Activated naive CD8-positive, alpha-beta T cell treated with anti-CD3 and anti-CD28 coated beads, Interleukin-2, amount 50 U/mL, for 16 hours (primary cell): ENCODE measurements at places on chromosomes 6 and 20.

DNA sequence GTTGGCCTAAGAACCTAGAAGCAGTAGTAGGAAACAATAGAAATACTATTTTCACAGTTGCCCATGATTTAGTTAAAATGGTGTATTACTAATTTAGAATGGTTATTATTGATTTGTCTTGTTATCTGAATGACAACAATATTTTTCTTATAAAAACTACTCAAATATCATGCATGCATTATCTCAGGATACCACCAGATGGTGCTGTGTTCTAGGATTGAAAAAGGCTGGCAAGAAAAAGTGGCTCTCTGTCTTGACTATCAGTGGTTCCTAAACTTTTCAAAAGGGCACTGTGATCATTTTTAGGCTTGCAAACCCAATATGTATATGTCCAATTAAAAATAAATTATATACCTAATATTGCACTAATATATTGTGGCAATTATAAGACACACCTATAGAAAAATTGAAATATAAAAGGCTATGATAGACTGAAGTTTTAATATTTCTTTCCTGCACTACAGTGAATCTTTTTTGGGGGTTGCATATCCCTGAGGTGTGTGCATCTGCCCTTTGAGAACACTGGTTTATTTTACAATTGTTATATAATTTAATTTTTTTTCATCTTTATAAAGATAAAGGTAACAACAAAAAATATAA, 131.7 kb upstream of the MLIP start:
- no peak for DNase-seq

DNA sequence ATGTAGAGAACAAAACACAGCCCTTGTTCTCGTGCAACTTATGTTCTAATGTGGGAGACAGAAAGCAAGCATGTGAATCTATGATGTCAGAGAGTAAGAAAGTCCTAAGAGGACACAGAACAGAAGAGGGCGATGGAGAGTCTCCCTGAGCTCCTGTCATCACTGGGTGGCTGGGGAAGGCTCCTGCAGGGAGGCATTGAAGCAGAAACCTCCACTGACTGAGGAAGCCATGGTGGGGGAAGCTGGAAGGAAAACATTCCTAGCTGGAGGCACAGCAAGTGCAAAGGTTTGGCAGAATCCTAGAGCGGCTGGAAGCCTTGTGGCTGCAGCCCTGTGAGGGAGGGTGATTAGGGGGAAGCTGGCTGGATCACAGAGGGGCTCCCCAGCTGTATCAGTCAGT, 248.0 kb downstream of the CDH26 start:
- no peak for DNase-seq

DNA sequence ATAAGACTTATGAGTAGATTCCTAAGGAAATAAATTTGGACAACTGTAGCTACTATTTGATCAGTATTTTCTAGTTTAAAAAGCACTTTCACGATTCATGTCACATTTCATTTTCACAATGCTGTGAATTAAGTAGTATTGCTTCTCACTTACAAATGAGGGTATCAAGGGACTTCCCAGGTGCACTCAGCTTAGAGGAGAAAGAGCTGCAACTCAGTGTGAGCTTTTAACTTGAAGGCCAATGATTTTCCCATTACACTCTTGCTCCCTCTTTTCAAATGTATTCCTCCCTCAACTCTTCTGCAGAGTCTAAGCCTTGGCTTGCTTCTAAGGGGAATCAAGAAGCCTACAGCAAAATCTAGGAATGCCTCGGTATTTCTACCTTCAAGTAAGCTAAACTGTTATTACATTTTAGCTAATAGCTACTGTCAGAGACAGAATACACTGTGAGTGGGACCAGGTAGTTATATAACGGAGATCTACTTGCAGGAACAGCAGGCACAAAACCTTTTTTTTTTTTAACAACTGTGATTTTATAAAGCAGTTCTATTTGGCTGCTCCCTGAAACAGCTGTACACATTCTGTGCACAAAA, 339.0 kb downstream of the SYNE1 start:
- DNase-seq, result no peak

DNA sequence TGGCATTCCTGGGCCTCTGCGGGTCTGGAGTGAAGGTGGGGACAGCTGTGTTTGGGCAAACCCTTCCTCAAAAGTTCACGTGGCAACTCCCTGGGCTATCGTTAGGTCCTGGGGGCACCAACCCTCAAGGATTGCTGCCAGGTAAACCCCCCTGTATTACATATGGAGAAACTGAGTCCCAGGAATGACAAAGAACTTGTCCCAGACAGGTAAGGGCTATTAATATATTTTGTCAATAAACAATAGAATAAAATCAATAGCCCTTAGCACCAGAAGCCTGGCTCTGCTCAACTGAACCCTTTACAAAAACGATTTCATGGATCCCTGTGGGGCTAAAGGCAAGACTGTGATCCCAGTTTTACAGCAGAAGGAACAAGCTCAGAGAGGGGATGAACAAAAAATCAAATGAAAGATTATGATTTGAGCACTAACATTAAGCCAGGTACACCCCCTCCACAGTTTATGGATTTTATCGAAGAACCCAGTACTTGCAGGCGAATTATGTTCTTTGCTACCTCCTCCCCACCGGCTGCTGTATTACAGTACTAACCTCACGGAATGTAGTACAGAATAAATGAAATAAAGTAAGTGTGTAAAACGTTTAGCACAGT, 2.7 kb downstream of the ID1 start:
- DNase-seq, result no peak

GRCh38 chr6:104711371-104711770, 148.3 kb downstream of the HACE1 start:
- DNase-seq, result no peak

- no peak for DNase-seq
Measured at GRCh38 chr20:43543138-43543537, 15.7 kb upstream of the SGK2 start.

DNA sequence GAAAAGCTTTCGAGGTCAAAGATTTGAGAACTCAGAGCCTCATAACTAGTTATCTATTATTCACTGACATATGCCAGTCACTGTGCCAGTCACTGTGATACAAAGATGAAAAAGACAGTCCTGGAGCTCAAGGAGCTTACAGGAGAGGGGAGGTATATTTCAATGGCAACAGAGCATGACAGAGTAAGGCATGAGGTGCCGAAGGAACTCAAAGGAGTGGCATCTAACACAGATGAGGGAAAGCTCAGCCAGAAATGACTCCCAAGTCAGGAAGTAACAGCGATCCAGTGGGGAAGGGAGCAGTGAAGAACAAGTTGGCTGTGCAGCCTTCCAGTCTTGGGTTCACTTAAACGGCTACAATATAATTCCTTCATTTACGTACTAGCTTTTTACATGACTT, 46.6 kb downstream of the DTNBP1 start:
- DNase-seq, result no peak

- DNase-seq, result no peak
Measured at GRCh38 chr20:51510169-51510568, 32.4 kb downstream of the NFATC2 start.

DNA sequence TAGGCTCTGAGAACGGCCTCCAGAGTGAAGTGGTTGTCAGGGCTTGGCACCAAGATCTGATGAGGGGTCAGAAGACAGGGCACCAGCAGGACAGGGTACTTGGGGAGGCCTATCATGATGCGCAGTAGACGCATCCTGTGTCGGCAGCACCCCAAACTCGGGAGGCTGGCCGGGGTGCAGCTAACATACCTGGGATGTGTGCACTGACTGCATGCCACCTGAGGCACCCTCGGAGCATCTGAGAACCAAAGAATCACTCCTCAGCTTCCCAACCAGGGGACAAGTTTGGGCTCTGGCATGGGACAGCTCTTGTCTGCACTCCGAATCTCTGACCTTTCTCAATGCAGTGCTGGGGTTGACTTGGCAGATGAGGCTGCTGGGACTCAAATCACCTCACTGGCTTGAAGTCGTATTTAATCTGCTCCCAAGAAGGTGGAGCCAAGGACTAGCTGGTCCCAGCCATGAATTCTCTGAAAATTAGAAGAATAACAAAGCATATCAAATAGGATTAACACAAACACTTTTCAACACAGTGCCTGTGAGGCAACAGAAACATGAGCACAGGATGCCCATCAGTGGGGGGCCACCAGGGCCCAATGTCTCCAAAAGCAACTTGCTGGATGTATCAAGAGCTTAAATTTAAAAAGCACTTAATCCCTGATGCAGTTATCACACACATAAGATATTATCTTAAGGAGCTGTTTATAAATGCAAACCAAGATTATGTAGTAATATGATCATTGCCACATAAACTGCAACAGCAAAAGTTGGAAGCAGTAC, 348.8 kb downstream of the PREX1 start:
- DNase-seq, result no peak

DNA sequence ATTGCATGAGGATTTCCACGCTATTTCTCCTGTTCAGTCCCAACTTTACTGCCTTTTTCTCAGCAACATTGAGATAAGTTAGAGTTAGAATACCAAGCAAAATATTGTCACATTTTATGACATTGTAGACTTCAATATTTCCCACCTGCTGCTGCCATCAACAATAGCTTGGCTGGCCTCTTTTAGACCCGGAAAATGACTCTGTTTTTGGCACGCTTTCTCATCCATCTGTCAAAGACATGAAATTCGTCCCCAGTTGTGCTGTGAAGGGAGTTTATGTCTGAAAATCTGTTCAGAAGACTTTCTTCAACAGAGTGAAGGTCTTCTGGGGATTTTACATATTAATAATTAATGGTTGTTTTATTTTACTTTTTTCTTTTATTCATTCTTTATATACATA, 857.3 kb downstream of the FRK start:
- DNase-seq, result no peak

- no peak for DNase-seq
Measured at GRCh38 chr6:55443238-55444134, 116.2 kb downstream of the GFRAL start.

GRCh38 chr6:3429211-3429610, 27.6 kb downstream of the SLC22A23 start:
- no peak for DNase-seq

DNA sequence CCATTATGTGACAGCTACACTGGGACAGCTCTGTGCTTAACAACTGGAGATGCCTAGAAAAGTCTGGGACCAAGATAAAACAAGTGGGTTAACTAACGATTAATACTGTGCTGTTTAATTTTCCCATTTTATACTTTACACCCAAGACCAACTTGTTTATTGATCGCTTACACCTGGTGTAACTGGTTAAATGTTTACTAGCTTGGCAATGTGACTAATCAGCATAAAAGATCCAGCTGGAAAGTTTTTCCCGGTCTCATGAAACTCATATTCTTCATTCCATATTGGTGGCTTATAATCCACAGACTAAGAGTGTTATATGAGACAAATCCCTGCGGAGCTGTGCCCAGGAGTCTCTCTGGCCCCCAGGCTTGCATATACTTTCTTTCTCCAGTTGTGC, 101.7 kb upstream of the GJE1 start:
- no peak for DNase-seq

- DNase-seq, result no peak
Measured at GRCh38 chr20:1915725-1916124, 20.5 kb downstream of the SIRPA start.

DNA sequence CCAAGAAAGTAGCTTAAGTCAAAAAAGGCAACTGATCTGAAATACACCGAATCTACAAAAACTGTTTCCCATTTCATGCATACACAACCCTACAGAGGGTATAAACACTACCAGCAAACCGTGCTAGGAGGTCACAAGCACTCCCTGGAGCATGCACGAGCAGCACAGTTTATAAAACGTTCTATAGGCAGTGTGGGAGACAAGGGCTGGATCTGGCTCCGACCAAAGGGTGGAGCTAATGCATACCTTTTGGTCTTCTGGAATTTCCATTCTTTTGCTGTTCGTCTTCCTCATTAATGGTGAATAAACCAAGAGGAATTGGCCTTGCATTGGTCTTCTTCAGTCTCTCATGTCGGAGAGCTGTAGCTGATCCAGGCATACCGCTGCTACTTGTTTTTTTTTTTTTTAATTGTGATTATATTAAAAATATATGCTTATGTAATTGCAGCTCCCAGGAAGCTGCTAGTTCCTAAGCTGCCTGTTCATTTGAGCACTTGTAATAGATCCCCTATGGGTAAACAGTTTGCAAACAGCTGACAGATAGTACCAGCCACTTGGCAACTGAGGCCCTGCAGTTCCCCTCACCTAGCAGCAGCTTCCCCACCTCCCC, 24.5 kb downstream of the MAP7 start:
- no peak for DNase-seq

GRCh38 chr6:5087389-5087788, 2.2 kb downstream of the PPP1R3G start:
- DNase-seq, result no peak

DNA sequence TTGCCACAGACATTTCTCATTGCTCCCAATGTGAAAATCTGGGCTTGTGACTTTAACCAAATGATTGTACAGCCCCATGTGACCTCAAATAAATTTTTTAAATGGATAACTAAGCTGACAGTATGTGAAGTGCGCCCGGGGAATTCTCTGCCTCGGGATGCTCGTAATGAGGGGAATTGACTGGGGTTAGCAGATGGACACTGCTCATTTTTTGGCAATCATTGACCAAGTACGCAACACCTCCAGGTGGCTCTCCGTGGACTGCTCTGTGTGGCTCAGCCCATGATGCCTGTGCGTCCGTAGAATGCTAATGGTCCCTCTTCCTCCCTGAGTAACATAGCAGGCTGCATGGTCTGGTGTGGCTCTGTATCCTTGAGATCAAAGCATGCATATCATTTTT, 42.4 kb downstream of the FARS2 start:
- DNase-seq, result no peak

GRCh38 chr6:3341467-3341866, 82.7 kb downstream of the PSMG4 start:
- DNase-seq, result no peak

GRCh38 chr20:44610313-44610962, 28.1 kb downstream of the PKIG start:
- no peak for DNase-seq

DNA sequence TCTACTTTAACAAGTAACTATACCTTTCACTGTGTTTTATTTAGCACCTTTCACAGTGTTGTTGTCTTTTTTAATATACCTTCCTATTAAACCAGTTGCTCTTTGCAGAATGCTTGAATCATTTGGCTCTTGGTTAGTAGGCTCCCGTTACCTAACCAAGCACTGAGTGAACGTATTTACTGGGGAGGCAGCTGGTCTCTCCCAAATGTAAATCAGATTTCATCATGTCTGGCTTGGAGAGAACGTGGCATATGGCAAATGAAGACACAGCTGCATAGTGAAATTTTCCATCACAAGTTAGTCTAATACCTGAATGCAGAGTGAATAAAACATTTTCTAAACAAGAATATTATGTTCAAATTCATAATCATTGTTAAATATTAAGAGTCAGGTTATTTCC, 12.4 kb downstream of the HTR1E start:
- DNase-seq, result no peak
